ENCODE measurements at places on chromosomes 2 and 18. TPM values are rescaled to one million over a fixed set of nuclear protein-coding genes. Genes with fewer than 3 reads are reported as not detected.

GRCh38 chr2:186820303-186820702 is 28.7 kb downstream of the ZSWIM2 start:
- no peak for DNase-seq

- DNase-seq, result no peak
Observed at GRCh38 chr18:54517521-54517920, 73.5 kb upstream of the DYNAP start.

GRCh38 chr2:216557820-216558219 is 59.2 kb downstream of the RPL37A start:
- DNase-seq, result no peak

GRCh38 chr18:48003426-48004349 is 73.2 kb upstream of the SMAD2 start:
- DNase-seq, result no peak

DNA sequence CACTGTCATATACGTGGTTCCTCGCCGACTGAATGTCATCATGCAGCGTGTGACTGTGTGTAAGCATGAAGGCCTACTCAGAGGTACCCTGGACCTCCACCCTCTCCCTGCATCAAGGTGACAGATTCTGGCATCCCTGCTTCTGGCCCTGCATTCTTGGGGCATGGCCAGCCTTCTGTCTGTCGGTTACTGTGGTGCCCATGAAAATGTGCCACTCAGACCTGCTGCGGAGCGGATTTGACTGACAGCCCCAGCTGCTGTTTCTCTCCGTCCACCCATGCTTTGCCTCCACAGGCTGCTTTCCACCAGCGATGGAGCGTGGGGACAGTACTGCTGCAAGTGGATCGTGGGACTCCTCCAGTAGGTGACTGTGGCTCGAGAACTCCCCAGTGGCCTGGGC is 9.6 kb downstream of the TMEM177 start:
- no peak for DNase-seq

GRCh38 chr18:44732238-44732563 is 51.5 kb downstream of the SETBP1 start:
- DNase-seq, result no peak

GRCh38 chr2:181308766-181309515 is 148.2 kb upstream of the ITGA4 start:
- no peak for DNase-seq

The CRYGD gene
- not detected for total RNA-seq

The SLC38A11 gene
- total RNA-seq, result 0.84 TPM

The C2orf78 gene
- total RNA-seq, result not detected
